ENCODE measurements at places on chromosomes 1 and 21.

GRCh38 chr1:1418464-1419362, 2.4 kb downstream of the ANKRD65 start:
- DNase-seq, result no peak

DNA sequence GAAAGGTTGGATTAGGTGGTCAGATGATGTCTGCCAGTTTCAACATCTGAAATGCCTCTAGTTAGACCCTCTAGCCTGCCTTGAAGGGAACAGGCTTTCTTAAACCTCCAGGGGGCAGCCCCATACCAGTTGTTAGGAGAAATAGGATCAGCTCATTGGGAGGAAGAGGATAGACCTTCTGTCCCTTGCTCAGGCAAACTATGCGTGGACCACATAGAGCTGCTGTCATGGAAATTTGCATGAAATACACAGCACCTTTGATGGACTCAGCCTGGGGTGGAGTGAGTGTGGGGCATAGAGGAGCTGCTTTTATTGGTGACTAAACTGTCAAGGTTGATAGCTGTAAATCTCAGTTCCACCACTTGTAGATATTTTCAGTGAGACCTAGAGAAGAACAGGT, 38.4 kb upstream of the SPAG17 start:
- DNase-seq, result no peak

- DNase-seq, result no peak
Measured at GRCh38 chr1:47948126-47948525, 49.1 kb downstream of the TRABD2B start.

DNA sequence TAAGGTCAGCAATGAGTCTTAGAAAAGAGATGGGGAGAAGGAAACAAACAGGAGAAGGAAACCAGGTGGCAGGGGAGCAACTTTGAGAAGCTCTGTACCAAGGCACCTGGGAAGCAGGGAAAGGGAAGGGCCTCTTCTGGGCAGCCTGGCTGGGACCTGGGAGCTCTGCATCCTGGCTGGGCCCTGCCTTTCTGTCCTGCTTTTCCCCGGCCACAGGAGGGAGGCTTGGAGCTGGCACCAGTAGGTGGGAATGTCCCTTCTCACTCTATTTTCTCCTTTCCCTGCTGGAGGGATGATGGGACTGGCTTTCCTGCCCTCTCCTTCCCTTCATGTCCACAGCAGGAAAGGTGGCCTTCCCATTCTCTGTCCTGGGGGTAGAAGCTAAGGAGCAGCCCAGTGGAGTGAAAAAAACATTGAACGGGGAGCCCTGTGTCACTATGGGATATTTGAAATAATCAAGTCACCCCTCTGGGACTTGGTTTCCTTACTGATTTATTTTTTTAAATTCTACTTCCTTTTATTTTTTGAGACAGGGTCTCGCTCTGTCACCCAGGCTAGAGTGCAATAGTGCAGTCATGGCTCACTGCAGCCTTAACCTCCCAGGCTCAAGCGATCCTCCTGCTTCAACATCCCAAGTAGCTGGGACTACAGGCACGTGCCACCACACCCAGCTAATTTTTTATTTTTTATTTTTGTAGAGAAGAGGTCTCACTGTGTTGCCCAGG, 5.1 kb upstream of the NES start:
- DNase-seq, result no peak

GRCh38 chr1:205576011-205576410, 55.8 kb downstream of the ELK4 start:
- DNase-seq, result no peak

Measured in activated CD8-positive, alpha-beta memory T cell treated with anti-CD3 and anti-CD28 coated beads for 4 hours (primary cell).